ENCODE measurements at places on chromosomes 6 and 20.

DNA sequence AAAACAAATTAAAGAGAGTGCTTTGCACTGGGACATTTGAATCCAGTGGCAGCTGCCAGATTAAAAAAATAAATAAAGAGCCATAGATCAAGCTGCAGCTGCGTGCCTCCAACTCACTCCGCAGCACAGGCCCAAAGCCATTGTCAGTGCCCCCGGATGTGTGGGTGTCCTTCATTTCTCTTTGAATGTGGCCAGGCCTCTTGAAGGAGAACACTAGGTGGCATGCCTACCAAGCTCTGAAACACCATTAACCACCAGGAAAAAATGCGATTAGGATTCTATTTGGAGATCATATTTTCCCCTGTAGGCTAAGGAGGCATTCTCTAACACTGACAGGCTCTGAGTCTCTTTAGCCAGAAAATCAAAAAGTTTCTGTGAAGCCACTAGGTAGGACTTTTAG is 549.8 kb downstream of the PRKN start:
- peak; percentile 87 for DNase-seq

DNA sequence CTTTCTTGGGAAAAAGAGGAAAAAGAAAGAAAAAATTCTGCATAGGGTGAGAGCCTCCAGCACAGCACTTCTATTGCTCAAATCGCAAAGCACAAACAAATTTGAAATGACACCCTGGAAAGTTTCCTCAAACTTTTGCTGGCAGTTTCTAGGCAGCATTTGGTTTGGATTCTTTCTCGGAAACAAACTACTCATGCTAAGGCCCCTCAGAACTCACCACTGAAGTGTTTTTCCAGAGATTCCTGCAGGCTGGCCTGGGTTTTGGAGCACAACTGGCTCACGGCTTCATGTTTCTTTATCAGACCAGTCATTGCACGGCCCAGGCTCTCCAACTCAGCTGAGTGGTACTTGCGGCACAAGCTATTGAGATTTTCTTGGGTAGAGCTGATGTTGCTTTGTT is 237.8 kb downstream of the SYNE1 start:
- no peak for DNase-seq

GRCh38 chr6:57267586-57268293 is 45.6 kb upstream of the RAB23 start:
- DNase-seq: peak; percentile 29

GRCh38 chr6:170099387-170099786 is 191.5 kb downstream of the DLL1 start:
- DNase-seq: no peak

DNA sequence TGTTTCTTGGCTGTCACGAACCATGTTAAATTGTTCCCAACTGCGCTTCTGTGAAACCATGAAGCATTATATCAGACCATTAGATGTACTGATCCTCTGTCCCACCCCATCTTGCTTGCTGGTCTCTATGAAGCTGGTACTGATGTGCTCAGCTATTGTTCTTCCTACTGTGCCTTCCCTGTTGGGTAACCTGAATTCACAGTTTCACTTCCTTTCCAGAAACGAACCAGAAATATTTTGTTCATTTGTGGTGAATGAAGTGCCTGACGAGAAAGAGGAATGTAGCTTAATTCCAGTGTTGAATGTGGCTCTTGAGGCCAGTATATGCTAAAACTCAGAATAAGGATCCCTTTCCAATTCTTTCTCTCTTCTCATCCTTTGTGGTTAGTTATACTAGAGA is 58.1 kb upstream of the SNAP91 start:
- DNase-seq: no peak

- no peak for DNase-seq
Measured at GRCh38 chr6:124967444-124967843, 5.2 kb downstream of the RNF217 start.

DNA sequence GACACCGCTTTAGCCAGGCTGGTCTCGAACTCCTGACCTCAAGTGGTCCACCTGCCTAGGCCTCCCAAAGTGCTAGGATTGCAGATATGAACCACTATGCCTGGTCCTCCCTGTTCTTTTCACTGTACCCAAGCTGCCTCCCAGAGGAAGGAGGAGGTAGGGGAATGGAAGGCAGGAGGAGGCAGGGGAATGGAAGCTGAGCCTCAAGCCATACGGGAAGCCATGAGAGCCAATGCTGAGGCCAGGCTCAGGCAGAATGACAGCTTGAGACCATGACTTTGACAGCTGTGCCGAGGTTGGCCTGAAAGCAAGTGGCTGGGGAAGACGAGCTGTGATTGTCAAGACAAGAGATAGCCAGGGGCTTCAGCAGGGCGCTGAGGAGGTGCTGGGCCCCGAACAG is 13.6 kb upstream of the ZNF335 start:
- no peak for DNase-seq

GRCh38 chr6:17393892-17394631 is 667 bp downstream of the CAP2 start:
- DNase-seq: no peak

GRCh38 chr6:150452428-150453243 is 83.8 kb downstream of the IYD start:
- no peak for DNase-seq

DNA sequence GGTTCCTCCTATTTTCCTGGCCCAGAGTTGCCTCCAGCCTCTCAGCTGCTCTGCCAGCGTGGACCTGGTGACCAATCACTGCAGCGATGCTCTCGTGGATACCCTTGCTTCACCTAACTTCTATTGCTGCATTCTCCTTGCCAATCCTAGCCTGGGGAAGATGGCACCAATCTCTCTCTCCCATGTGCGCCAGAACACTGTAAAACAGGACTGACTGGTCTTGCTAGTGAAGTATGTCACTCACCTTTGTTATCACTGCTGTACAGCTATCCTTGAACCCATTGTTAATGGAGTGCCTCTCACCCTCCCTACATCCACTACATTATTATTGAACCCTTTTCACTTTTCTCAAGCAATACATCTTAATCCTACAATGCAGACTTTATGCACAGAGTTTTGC is 80.1 kb downstream of the LYRM4 start:
- DNase-seq: no peak

- no peak for DNase-seq
Measured at GRCh38 chr6:13703496-13703895, 8.1 kb downstream of the RANBP9 start.

- peak; percentile 41 for DNase-seq
Measured at GRCh38 chr20:24718696-24719095, 230.4 kb upstream of the CST7 start.

DNA sequence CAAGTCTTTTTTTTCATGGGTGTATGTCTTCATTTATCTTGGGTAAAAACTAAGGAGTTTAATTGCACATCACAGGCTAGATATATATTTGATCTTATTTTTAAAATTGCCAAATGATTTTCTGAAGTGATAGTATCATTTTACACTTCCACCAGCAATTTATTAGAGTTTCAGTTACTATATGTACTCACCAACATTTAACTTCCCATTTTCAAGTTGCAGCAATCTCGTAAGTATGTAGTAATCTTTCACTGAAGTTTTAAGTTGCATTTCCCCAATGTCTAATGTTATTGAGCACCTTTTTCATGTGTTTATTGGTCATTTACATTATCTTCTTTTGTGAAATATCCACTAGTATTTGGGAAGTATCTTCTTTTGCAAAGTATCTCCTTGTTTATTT is 277.4 kb upstream of the CNR1 start:
- DNase-seq: no peak

DNA sequence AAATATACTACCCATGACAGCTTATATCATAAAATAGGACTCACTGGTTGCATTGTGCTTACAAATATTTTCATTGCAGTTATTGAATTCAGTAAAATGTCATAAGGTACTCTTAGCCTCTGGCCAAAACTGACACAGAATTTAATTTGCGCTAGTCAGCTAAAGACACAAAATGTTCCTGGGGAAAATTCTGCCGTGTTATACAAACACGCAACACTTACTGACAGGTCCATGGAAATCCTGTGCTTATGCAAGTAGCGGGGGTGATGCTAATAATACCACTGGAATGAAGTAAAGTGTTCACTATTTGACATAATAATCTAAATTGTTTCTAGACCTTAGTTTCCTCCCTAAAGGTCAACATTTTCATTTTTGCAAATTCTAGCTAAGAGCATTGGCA is 354.4 kb upstream of the RSPO3 start:
- no peak for DNase-seq

DNA sequence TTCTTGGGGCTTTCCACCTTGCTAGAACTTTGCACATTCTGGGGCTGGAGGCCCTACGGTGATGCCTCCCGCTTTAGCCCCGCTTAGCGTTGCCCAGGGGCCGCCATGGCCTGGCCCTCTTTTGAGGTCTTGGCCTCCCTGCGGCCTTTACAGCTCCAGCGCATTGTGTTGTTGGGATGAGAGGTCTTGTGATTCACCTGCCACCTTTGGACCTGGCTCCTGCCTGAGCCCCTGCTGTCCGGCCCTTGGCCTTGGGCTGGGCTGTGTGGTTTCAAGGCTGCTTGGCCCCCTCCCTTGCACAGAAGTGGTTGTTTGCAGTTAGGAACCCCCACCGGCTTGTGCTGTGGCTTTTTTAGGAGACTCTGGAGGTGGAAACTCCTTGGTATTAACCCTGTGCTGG is 61.0 kb upstream of the CDH4 start:
- DNase-seq: no peak

- DNase-seq: no peak
Measured at GRCh38 chr20:46600286-46600752, 49.9 kb upstream of the OCSTAMP start.

DNA sequence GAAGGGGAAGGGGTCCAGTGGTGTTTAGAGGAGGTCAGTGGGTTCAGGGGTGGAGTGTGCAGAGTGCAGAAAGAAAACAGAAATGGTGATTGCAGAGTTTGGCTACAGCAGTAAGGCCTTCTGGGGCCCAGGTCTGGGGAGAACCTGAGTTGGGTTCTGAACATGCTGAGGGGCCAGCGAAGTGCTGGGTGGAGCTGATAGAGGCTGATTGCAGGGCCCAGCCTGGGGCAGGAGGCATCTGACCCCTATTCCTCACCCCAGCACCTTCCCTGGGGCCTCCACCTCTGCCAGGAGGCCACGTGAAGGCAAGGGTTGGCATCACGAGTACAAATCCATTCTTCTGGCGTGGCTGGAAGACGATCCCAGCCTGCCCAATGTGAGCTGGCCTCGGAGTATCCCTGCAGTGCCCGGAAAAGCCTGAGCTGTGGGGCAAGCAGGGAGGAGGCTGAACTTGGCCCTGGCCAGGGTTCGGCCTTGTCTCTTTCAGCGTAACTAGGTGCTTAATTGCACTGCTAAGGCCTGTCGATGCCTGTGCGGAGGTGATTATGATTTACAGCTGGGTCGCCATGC is 35.3 kb downstream of the VSTM2L start:
- DNase-seq: no peak

GRCh38 chr20:7516621-7517111 is 423.6 kb downstream of the HAO1 start:
- DNase-seq: no peak

DNA sequence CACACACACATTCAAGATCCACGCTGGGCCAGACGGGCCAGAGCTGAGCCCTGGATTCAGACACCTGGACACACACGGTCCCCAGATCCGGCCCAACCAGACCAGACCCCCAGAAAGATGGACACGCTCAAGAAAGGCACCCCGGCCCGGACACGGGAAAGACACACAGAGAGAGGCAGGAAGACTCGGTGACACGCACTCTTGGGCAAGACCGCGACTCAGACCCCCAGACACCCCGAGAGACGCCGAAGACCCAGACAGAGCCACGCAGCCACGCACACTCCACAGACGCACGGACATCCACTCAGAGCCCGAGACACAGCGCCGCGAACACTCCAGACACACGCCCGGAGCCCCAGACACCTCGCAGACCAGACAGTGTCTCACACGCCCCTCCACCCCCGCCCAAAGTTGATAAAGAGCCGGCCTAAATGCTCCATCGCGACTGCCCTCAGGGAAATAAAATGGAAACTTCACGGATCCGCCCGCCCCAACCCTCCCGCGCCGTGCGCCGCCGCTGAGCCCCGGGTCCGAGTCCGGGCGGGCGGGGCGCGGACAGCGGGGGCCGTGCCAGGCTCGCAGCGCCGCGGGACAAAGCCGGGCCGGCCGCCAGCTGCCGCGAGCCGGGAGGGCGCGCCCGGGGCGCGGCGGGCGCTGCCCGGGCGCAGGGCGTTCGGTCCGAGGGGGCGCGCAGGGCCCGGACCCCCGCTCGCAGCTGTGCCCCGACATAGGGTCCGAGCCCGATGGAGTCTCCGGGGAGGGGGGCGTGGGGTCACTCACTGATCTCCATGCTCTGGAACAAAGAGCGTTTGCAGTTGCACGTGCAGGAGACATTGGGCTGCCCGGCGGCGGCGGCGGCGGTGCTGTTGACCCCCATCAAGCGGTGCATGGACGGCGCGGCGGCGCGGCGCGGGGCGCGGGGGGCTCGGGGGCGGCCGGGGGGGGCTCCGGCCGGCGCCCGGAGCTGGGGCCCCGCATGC is 831 bp downstream of the PMEPA1 start:
- no peak for DNase-seq
